Putamen (tissue), 1 donor: ENCODE measurements at places on chromosomes 13 and 19.

DNA sequence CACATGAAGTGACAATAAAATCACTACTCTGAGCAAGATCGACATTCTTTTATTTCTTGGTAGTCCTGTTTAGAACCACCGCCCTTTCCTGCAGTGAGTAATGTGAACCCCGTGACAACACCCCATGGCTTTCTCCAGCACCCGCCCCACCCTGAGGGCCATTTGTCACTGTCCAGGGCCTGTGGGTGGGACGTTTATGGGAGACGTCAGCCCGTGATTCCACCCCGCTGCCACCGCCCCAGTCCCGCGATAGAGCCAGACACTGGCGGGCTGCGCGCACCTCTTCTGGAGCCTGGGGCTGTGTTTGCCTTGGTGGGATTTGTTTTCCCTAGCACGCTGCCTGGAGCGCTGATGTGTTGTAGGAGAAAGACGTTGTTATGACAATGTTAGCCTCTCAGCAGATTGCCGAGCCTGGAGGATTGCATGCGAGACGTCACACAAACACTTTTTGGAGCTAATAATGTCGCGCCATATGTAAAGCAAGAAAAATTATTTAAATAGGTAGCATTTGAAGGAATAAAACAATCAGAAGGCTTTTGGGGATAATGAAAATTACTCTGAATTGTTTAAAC, 263.7 kb downstream of the TEX29 start:
- DNase-seq, result no peak

- DNase-seq, result no peak
Measured at GRCh38 chr13:74413482-74413881, 279.3 kb upstream of the KLF12 start.

- peak; percentile 30 for DNase-seq
Measured at GRCh38 chr19:19540064-19540714, 2.1 kb downstream of the CILP2 start.

DNA sequence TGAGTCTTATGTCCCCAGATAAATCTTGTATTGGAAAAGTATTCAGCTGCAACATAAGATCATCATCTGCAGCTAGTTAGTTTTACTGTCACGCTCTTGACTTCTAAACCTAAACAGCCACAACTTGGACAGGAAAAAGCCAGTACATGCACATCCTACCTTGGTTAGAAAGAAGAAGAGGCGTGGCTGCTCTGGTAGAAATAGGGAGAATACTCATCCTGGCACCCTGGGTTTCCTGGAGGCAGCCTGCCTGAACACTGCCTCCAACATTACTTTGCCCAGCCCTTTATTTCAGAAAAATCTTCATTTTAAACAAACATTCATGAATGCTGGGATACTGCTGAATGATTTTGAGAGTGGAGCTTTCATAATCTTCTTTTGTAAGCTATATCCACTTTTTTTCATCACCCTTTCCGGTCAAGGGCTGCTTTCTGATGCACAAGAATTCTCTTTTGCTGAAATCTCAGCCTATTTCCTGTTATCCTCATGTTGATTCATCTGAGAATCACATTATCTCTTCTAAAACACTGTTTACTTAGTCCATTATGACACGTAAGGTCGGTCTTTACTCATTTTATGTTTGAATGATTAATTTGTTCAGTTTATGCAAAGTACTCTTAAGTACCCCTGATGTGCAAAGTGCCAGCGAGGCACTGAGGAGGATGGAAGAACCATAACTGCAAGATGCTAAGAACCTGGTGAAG, 55.2 kb downstream of the STARD13 start:
- no peak for DNase-seq

DNA sequence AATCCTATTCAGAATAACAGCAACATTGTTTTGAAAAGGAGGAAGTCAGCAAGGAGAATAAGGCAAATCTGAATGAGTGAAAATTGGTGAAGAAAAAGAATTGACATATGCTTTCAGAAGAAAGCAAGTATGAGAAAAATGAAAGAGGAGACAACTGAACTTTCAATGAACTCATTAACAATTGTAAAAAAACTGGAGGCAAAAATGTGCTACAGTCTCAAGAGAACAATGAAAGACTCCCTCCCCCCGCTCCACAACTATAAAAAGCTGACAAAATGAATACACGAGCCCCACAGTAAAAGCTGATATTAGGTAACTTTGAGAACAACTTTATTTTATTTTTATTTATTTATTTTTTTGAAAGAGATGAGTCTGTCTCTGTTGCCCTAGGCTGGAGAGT, 373.1 kb downstream of the DIAPH3 start:
- no peak for DNase-seq

- DNase-seq, result no peak
Measured at GRCh38 chr19:16449330-16449961, 22.3 kb downstream of the EPS15L1 start.

DNA sequence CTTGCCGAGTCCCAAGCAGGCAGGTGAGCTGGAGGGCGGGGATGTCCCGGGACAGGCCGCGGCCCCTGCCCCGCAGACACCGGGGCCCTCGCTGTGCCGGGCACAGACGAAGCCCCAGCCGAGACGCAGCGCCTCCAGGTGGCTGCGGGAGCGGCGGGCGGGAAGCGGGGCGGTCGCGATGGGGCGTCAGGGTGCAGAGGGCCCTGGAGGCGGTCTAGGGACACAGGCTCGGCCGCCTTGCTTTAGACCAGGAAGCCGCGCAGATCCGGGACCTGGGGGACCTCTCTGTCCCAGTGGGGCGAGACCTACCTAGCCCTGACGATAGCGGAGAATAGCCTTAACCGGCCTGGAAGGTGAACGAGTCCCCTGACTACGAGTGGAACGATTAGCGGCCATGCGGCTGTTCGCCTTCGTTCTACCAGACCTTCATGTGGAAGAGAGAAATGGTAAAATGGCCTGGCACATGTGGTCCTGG, 4.2 kb upstream of the ZNF564 start:
- no peak for DNase-seq

- no peak for DNase-seq
Measured at GRCh38 chr13:112245179-112245724, 130.9 kb upstream of the SPACA7 start.

DNA sequence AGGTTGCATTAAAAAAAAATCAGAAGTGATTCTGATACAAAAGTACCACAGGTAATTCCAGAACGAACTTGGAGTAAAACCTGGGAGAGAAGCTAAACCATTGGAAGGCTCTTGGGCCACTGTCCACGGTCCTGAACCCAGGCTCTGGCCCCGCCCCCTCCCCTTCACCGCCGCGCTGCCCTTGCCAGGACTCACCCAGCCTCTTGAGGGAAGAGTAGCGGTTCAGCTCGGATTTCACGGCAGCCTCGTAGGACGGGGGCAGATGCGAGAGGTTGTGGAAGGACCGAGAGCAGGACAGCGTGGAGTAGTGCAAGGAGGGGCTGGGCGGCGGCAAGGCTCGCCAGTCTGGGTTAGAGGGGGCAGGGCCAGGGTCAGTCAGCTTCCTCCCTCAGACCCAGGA, 5.7 kb downstream of the SHISA7 start:
- DNase-seq, result no peak

- DNase-seq, result no peak
Measured at GRCh38 chr19:14002571-14003250, 3.4 kb downstream of the RFX1 start.

DNA sequence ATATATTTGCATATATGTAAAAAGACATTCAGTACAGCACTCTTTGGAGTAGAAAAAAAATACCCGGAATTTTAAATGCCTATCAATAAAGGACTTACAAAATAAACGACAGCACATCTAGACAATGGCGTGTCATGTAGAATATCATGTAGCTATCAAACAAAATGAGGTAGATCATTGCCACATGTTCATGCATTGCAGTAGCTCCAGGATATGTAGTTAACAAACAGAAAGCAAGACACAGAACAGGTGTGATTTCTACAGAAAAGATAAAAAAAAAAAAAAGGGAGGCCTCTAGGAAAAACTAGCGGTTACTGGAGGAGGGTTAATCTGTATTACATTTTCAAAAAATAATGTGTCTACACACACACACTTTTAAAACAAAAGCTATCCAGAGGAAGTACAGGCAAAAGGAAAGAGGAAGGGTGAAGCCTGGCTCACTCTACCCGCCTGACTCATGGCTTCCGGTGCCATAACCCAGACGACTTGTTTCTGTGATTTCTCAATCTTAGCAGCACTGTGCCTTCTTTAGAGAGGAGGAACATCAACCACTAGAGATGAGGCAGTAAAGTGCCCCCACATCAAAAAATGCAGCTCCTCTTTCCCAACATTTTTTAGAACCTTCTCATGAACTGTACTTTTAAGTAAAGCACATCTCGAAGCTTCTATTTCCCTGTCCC, 6.9 kb downstream of the KCTD12 start:
- DNase-seq, result peak; percentile 48

DNA sequence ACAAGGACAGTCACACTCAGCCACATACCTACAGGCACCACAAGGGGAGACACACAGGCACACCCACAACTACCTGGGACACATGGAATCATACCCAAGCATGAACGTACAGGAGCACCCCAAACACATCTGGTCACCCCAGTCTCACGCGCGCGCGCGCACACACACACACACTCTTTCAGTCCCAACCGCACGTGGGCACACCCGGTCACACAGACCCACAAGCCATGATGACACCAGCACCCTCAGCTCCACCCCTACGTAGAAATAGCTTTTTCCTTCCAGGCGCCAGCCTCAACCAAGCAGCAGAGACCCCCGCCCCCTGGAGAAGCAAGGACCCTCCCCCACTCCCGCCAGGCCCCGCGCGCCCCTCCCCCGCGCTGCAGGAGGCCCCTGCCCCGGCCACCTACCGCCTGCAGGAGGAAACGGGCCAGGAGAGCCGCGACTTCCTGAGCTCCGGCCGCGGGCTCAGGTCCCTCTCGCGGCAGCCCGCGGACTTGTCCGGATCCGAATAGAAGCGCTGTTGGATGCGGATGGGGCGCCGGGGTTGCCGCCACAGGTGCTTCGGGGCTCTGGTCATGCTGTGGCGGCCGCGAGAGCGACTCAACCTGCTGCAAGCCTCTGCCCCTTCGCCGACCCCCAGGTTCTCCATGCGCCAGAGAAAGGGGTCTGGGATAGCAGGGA, 6.4 kb upstream of the PDE4C start:
- DNase-seq, result no peak

- DNase-seq, result no peak
Measured at GRCh38 chr13:21232196-21232595, 55.7 kb downstream of the MRPL57 start.

DNA sequence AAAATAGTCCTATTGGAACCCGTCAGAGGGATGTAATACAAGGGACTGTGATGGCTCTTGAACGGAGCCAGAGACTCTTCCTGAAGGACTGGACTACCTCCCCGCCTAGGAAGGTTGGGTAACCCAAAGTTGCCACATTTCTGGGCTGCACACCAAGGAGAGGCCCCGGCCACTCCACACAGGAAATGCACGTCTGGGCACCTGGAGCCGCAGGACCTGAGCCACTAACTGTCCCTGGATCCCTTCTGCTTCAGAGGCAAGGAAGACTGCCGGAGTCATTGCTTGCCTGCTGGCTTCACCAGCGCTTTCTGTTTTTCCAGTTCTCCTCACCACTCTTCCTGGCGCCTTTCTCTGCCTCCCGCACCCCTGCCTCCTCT, 1.2 kb upstream of the FLT1 start:
- DNase-seq, result no peak

DNA sequence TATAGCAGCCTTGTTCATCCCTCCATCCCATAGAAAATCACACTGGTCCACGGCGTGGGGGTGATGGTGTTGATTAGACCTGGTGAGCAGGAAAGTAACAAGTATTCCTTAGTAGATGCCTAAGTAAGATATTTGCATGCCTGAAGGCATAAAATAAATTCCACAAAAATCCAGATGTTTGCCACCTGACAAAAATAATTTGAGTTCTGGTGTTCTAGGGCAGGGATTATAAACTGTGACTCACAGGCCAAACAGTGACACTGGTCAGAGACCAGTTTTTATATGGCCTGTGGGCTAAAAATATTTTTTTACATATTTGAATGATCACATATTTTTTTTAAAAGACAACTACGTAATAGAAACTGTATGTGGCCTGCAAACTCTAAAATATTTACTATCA, 310.7 kb downstream of the RFC3 start:
- DNase-seq, result no peak

- no peak for DNase-seq
Measured at GRCh38 chr13:37534181-37534580, 64.4 kb downstream of the POSTN start.

DNA sequence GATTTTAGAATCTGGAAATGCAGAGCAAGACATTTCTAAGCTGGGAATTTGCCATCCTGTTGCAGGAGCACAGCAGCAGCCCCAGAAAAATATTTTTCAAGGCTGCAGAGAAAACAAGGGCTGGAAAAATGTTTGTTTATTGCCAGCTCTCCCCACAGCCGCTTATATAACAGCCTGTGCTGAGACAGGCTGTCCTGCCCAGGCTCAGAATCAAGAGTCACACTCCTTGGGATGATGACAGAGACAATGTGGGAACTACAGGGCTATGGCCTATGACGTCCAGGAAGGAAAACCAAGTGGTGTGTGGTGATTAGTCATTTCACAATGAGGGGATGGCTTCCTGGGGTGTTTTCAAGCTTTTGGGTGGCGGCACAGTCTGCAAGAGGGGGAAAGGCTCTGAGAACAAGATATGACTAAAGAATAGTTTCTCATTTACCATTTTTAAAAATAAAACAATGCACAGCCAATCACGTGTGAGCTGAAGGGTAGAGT, 136.3 kb upstream of the SERP2 start:
- DNase-seq, result peak; percentile 67

- DNase-seq, result no peak
Measured at GRCh38 chr13:26168237-26168814, 53.8 kb downstream of the RNF6 start.

- no peak for DNase-seq
Measured at GRCh38 chr13:99961636-99962035, 9.9 kb downstream of the ZIC5 start.

DNA sequence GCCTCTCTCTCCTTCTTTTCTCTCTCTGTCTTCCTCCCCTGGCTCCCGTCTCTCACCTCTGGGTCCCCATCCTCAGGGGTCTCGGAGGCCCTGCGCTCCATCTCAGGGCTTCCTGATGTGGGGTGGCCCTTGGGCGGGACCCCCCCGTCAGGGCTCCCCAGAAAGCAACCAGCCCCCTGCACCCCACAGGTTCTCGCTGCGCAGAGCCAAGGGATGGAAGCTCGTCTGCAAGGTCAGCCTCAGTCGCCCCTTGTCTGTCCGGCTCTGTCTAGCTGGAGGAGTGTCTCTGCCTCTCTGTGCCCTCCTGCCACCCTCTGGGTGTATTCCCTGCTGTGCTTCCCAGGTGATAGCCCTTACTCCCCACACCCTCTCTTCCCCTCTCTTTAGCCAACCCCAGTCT, at the start of gene SBK3:
Gene SBK3 (minus strand): TSS at position 101 of the 400 bp plus-strand sequence. CDS start 0 bp downstream, at position 101.
- no peak for DNase-seq

- DNase-seq, result no peak
Measured at GRCh38 chr13:78600280-78600883, 3.0 kb downstream of the POU4F1 start.

DNA sequence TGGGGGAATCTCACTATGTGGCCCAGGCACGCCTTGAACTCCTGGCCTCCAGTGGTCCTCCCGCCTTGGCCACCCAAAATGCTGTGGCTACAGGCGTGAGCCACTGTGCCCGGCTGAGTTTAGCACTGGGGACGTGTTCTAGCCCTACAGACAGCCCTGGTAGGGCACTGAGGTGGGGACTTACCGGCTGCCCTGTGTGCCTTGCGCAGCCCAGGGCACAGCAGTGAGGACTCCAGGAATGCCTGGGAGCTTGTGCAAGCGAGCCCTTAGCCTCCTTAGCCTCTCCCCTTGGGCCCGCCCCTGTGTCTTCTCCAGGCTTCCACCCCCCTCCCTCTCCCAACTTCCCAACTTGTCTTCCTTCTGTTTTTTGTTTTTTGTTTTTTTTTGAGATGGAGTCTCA, 21.0 kb downstream of the CCNE1 start:
- DNase-seq, result no peak

GRCh38 chr19:45444318-45445041, 20.8 kb upstream of the ERCC1 start:
- peak; percentile 85 for DNase-seq
